ENCODE measurements at places on chromosomes 6 and 20.

GRCh38 chr6:113813142-113813541, 44.0 kb upstream of the MARCKS start:
- no peak for DNase-seq

GRCh38 chr6:37600312-37600916, 97.3 kb downstream of the MDGA1 start:
- DNase-seq: peak; percentile 60

DNA sequence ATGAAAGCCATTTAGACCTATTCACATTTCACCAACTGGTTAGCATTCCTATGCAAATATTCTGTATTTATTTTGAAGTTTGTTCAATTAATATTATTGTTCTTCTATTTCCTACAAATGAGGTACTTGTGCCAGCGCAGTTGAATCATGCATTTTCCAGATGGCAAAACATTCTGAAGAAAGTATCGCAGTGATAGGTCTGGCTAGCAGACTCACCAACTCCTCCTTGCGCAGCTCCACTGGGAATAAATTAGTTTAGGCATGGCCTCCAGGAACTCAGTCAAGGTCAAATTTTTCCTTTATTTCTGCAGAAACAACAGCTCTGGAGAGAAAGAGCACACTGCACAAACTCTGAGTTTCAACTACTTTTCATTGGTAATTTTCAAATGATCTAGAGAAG, 437.7 kb downstream of the COL12A1 start:
- DNase-seq: no peak

GRCh38 chr6:34953061-34954025, 64.3 kb downstream of the ANKS1A start:
- no peak for DNase-seq

GRCh38 chr6:119079283-119079809, 882 bp upstream of the FAM184A start:
- DNase-seq: peak; percentile 8

GRCh38 chr6:36692220-36692619, 5.4 kb upstream of the RAB44 start:
- DNase-seq: no peak

- no peak for DNase-seq
Observed at GRCh38 chr6:154491567-154492470, 18.7 kb downstream of the CNKSR3 start.

- no peak for DNase-seq
Observed at GRCh38 chr6:44940367-44940766, 387.8 kb upstream of the RUNX2 start.

- peak; percentile 34 for DNase-seq
Observed at GRCh38 chr20:53664121-53664520, 70.5 kb upstream of the ZNF217 start.

DNA sequence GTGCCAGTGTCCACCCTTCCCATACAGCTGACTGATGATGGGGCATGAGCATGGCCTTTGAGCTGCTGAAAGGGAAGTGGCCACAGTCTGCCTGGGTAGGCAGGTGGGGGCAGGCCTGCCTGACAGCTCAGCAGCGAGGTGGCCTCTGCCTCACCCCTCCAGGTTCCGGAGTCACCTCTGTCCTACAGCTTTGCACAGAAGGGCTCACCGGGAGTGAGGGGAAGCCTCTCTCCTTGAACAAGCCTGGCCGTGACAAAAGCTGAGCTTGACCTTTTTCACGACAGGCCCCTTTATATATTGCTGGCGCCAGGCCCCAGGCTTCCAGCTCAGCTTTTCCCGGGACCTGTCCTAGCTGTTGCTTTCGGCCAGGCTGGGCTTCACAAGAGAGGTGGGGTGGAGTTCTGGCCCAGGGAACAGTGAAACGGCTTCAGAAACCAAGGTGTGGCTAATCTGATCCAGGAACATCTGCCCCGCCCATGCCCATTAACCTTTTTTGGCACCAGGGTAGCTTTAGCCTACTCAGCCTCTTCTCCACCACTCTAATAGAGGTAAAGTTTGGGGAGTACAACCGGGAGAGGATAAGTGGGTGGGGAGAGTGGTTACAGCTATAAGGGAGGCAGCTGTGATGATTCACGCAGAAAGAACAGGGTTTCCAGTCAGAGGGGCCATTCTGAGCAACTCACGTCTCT, 42.9 kb downstream of the C6orf132 start:
- no peak for DNase-seq

DNA sequence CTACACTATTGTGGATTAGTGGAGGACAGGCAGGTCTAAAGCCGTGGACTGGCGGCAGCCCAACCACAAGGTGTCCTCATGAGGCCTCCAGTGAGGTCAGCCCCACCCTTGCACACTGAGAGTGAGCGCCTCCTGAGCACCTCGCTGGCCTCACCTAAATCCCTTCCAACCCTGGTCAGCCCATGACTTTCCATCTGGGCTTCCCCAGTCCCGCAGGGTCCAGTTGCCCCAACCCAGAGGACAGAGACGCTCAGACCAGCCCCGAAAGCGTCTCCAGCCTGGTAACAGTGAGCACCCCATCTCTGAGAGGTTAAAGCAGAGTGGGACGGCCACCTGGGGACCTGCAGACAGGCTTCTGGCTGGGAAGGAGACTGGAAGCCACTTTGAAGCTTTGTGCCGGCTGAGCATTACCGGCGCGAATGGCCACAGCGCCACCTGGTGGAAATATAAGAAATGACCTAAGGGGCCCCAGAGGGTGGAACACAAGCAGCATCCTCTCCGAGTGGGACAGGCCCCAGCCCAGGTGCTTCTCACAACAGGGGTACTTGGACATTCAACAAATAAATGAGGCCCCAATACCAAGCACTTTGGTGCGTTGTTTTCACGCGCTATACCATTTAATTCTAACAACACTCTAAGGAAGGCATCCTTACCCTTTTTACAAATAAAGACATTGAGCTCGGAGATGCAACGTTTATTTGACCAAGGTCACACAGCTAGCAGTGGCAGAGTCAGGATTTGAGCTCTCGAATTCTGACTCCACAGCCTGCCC, 65.7 kb upstream of the TOP1 start:
- DNase-seq: peak; percentile 60

- peak; percentile 77 for DNase-seq
Observed at GRCh38 chr6:95548188-95548786, 29.0 kb upstream of the MANEA start.

DNA sequence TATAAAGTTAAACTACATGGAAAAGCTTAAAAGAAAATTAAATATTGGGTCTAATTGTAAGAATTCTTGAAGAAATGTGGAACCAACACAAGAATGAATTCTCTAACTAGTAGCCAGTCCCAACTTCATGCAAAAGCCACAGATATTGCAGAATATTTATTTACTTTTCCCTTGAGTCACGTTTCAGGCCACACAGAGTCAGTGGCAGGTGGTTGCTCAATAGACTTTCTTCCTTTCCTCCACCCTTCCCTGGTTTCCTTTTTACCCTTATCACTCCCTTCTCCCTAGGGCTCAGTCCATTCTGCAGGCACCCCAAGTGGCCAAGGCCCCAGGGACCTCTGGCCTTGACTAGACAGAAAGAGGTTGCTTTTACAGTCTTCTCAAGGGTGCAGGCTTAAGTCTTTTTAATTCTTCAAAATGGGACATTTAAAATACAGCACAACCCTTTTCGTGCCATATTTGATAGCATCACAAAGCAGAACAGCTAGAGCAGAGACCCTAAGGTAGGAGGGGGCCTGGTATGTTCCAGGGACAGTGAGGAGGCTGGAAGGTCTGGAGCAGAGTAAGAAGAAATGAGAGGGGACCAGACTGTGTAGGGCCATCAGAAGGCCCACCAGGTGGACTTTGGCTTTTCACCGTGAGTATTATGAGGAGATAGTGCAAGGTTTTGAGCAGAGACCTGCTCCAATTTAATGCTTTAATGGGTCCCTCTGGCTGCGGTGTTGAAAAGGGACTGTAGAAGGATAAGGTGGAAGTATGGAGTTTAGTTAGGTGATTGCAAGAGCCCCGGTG, 65.0 kb downstream of the HDDC2 start:
- DNase-seq: no peak

DNA sequence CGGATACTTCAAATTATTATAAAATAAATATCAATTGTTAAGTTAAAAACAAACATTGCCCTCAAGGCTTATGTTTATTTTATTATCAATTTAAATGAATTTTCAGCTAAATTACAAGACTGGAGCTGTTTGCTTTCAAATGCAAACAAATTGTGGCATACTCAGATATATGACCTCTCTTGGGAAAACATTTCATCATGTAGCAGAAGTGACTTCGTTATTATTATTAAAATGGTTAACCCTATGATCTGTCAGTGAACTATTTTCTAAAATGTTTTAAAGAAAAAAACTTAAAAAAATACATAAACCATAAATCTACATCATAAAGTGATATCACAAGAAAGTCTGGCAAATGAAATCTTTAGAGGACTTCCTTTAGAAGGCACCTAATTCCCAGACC, 72.5 kb downstream of the MAN1A1 start:
- DNase-seq: no peak

DNA sequence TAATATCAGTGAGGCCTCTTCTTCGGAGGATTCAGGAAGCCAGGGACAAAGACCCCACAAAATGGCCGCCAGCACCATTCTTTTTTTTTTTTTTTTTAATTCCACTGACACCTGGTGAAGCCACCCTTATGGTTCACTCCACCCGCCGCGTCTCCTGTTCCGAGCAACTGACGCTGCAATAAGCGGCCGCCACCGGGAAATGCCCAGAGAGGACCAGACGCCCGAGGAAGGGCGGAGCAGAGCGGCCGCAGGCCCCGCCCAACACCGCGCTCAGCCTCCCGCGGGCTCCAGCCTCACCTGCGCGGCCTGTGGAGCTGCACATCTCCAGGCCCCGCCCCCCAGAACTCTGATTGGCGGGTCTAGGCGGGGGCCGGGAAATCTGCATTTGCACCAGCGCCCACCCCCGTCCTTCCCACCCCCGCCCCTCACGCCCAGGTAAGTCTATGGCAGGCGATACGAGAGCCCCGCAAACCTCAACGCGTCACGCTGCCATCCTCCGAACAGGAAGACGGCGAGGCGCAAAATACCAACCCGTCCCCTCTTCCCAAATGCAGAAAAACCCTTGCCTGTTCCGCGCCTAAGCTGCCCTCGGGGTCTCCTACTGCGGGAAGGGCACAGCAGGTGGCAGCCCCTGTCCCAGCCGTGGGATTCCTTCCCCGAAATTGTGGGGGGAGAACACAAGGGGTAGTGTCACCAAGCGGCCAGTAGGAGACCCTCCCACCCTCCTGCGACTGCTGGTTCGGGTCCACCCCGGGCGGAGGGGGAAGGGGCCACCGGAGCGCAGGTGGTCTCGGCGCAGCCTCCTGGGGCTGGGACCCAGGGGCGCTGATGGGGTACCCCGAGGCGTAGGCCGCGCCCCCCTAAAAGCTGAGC, 960 bp downstream of the ATP9A start:
- DNase-seq: peak; percentile 99

GRCh38 chr6:11824986-11825385, 46.4 kb upstream of the ADTRP start:
- no peak for DNase-seq

GRCh38 chr20:23156842-23157423, 70.8 kb upstream of the CD93 start:
- no peak for DNase-seq

- no peak for DNase-seq
Observed at GRCh38 chr6:139442188-139442671, 67.8 kb upstream of the CITED2 start.

DNA sequence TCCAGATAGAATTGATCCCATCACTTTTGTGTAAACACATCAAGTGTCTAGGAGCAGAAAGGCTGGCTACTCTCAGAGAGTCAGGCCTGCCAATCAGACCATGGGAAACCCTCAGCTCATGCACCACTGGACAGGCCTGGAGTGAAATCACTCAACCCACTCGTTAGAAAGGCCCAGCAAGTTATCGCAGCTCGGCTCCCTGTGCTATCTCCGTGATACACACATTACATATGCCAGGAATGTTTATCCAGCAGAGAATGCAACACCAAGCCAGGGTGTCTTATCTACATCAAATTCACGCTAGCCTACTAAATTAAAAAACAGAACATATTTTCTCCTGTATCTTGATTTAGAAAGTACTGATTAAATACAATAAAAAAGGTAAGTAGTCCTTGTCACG, 232.4 kb upstream of the FOXQ1 start:
- DNase-seq: no peak

- DNase-seq: no peak
Observed at GRCh38 chr20:408843-409696, 971 bp downstream of the RBCK1 start.

DNA sequence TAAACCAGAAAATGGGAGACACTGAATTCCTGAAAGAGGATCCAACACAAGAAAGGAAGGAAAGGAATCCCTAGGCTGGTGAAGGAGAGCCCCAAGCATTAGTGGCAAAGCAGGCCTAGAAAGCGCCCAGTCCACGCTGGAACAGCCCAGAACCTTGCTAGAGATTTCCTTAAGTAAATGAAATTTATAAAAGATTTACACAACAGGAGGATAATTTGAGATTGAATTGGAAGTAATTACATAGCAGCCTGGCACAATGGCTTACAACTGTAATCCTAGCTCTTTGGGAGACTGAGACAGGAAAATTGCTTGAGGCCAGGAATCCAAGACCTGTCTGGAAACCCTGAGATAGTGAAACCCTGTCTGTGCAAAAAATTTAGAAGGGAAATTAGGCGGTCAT, 26.8 kb upstream of the C20orf144 start:
- DNase-seq: no peak

GRCh38 chr20:15867899-15868298, 705.3 kb downstream of the KIF16B start:
- no peak for DNase-seq

- no peak for DNase-seq
Observed at GRCh38 chr6:33313105-33313708, 671 bp downstream of the TAPBP start.

- peak; percentile 26 for DNase-seq
Observed at GRCh38 chr6:17600527-17601385, 654 bp downstream of the FAM8A1 start.

- DNase-seq: no peak
Observed at GRCh38 chr6:82363428-82364086, at the start of gene TPBG. TSS of gene TPBG (plus strand) at chr6:82363817. CDS start at chr6:82364962, 1,145 bp downstream.

- DNase-seq: no peak
Observed at GRCh38 chr20:43365691-43366090, 92.0 kb upstream of the SRSF6 start.

GRCh38 chr6:135586844-135587243, 89.3 kb upstream of the AHI1 start:
- DNase-seq: no peak

- DNase-seq: no peak
Observed at GRCh38 chr20:39295301-39295700, 333.2 kb downstream of the DHX35 start.

DNA sequence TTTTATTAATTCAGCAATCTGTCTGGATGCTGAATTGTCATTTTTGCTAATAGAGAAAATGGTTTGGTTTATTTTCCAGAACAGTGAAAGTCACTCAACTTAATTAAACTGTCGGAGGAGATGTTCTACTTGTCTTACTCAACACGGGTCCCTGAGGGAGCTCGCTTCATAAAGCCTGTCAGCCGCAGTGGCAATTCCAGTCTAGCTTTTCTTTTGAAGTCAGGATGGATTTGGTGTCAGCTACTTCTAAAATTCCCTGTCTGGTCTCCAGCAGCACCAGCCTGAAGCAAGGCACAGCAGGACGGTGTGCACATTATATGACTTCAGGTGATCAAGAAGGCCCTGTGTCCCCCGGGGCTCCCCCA, 261.5 kb downstream of the SLC24A3 start:
- no peak for DNase-seq

GRCh38 chr6:22367346-22367745, 70.5 kb upstream of the PRL start:
- DNase-seq: no peak

GRCh38 chr6:156731396-156731795, 45.8 kb upstream of the ARID1B start:
- DNase-seq: peak; percentile 74

All from NCI-H2171 (cell line).